ENCODE measurements at places on chromosomes 5 and 9.
A peak's percentile ranks its signal among the peaks of the same experiment; 100 is the strongest.

DNA sequence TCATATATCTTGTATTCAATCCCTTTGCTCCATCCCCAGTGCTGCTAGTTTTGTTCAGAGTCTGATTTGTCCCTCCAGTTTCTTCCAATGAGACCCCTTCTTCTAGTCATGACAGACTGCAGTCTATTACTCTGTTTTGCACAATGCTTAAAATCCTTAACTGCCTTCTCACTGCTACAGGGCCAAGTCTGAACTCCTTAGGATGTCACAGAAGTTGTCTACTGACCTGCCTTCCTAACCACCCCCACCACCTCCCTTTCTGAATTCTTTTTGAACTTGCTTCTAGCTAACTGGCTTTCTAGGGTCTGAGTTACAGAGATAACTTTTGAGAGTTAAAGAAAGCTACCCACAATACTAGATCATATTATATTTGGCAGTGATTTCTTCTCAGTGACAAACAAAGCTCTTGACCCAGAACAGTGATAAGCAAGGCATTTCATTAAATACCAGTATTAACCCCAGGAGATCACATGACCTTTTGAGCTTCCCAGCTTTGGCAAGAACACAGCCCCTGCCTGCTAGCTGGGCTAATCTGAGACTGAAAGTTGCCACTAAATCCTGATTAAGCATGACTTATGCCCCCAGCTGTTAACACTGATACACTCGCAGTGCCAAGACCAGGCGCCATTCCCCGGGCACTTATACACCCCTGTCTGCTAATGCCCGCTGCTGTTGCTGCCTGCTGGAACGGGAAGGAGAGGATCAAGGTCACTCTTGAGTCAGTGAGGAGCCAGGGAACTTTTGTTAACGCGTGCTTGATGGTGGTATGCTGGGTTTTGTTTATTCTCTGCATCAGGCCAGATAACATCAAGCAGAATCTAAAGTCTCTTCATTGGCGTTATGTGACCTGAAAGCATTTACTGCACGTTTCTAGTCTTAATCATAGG is 36.4 kb upstream of the ADAMTSL1 start:
- DNase-seq: no peak

DNA sequence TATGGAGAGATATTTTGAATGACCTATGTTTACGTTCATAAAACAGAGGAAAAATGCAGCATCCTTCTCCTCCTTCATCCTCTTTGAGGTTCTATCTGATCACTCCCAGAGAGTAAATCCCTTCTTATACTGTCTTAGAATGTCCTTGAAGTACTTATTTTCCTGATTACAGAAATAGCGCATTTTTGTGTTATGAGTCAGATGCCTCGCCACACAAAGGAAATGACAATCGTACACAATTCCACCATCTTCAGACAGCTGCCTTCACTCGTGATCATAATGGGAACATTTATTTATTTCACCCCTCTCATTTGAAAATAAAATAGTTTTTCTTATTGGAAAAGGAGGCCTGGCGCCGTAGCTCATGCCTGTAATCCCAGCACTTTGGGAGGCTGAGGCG is 2.4 kb upstream of the GLT6D1 start:
- no peak for DNase-seq

GRCh38 chr5:97094579-97095317 is 47.7 kb downstream of the LIX1 start:
- peak; percentile 10 for DNase-seq

GRCh38 chr9:87503927-87504326 is 6.3 kb downstream of the DAPK1 start:
- DNase-seq: no peak

GRCh38 chr5:150624334-150625163 is 15.9 kb upstream of the SYNPO start:
- DNase-seq: peak; percentile 10

DNA sequence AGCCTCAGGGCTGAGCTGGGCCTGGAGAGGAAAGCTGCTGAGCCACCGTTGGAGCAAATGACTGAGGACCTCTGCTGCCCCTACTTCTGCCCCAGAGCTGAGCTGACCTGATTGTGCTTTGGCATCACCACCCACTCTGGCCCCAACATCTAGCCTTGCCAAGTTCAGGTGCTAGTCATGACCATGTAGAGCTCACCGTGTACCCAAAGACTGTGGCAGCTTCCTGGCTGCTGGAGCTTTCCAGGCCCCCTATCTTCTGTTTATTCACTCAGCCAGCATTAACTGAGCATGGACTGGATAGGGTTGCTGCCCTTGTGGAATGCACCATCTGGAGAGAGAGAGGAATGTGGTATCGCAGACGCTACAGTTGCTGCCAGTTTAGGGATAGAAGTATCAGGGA is 49.1 kb downstream of the JADE2 start:
- DNase-seq: no peak

- DNase-seq: no peak
Measured at GRCh38 chr5:121182788-121183490, 668.7 kb upstream of the FTMT start.

GRCh38 chr5:149323210-149323609 is 22.1 kb upstream of the GRPEL2 start:
- DNase-seq: no peak

DNA sequence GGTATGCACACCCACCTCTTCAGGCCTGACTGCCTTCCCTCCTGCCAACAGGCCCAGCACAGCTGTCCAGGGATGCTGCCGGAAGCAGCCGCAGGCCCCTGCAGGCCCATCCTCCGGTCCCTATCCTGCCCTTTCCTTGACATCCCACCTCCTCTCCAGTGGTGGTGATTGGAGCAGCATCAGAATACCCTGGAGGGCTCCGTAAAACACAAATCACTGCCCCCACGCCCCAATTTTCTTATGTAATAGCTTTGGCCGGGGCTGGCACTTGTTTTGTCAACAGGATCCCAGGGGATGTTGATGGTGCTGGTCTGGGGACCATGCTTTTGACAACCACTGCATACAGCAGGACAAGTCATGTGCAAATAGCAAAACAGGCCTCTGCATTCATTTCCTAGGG is 274.5 kb downstream of the GADD45G start:
- no peak for DNase-seq

DNA sequence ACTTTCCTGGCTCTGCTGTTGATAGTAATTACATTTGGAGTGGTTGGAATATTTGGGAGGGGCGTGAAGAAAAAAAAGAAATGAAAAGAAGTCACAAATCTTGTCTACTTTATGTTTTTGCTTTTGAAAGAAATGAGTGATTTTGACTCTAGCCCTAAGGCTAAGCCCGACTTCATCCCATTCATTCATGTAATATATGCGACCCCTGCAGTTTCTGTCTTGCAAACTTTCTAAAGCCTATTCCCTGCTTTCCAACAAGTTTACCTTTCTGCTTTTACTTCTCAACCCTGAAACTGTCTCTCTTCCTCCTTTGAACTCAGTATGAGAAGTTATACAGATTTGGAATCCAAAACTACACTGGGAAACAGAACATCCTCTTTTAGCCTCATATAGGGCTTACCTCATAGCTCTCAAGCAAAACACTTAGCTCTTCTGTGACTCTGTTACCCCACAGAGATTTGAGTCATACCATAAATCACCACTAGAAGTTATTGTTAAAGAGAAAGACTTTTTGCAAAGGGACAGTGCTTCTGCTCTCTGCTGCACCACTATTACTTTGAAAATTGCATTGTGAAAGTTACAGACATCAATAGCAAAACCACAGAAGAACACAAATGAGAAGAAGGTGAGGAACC is 1.6 kb downstream of the CFAP95 start:
- no peak for DNase-seq

GRCh38 chr5:56493766-56494165 is 260.6 kb upstream of the ANKRD55 start:
- DNase-seq: no peak

DNA sequence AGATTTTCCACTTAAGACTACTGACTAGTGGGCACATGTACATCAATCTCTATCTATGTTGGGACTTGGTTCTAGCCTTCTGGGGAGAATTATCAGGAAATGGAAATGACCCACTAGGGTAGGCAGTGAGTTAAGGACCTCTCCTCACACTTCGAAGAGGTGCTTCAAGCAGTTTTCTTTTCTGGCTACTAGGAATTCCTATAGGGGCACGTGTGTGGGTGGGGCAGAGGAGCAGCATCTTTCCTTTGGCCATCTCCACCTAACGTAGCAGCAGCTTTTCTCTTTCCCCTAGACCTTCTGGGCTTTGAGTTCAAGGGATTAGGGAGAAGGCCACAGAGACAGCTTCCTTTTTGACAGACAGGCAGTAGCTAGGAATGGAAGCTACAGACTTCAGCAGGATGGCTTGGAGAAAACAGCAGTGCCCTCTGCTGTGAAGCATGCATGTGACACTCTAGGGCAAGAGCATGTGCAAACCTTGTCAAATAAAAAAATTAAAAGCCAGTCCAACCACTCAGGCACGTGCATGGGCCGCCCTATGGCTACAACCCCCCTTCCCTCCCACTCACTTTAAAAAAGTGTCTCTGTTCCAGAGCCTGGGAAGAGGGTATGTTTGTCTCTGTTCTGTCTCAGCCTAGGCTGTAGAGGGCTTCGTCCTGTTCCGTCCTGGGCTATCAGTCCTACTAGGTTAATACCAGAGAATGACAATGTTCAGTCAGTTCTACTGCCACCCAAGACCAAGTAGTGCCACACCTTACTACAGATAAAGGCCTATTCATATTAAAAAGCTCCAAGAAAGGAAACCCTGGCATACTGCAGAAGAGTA is 8.7 kb upstream of the GFRA3 start:
- DNase-seq: no peak

- no peak for DNase-seq
Measured at GRCh38 chr9:120481248-120481647, 98.7 kb downstream of the CDK5RAP2 start.

DNA sequence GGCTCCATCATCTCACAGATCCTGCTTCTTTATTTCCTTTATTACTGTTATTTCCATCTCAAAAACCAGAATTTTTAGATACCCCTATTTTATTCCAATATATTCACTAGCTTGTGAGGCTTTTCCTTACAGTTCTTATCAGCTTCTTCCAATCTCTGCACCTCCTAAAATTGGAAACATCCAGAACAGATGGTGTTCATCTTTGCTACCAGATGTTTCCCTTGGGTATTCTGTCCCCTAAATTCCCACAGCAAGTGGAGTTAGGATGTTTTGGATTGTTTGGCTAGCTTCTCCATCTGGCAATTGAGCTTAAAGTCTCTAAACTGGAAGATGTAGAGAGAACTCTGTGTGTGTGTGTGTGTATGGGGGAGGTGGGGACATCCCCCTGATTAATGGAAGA is 580.4 kb downstream of the DTWD2 start:
- no peak for DNase-seq

DNA sequence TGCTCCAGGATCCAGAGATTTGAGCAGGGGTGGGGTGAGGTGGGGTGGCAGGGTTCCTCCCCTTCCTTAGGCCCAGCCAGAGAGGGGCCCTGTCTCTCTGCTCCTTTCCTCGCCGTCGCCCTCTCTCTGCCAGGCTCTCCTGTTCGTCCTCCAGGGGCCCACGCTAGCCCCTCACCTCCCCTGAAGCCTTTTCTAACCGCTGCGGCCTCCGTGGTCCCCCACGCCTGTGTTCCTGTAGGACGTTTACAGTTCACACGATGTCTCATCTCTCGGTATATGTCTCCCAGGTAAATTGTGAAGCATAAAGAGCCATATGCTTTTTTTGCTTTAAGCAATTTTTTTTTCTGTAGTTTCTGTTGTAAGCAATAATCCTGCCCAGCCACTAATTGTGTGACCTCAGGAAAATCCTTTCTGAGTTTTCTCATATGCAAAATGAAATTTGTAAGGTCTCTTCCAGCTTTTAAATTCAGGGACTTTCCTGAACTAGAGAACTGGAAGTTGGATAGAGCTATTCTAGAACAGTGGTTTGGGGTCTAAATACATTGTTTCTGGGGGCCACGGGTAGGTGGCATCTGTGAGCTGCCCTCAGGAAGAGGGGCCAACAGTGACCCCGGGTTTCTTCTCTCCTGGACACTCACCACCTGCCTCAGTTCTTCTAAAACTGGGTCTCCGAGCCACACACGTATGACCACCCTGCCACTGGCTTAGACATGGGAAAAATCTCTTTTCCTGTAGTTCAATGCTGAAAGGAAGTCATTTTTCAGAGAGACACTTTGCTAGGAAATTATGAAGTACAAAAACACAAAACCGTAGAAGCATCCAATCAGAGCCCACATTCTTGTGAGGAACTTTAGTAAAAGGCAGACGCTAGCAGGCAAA is 50.2 kb upstream of the ZNF366 start:
- DNase-seq: no peak

- DNase-seq: no peak
Measured at GRCh38 chr5:173729079-173729765, 112.8 kb upstream of the BOD1 start.

GRCh38 chr5:134086225-134086942 is 28.1 kb upstream of the TCF7 start:
- no peak for DNase-seq

GRCh38 chr5:125057912-125058826 is 311.7 kb upstream of the ZNF608 start:
- DNase-seq: no peak

GRCh38 chr5:164484948-164485347 is 979.5 kb downstream of the MAT2B start:
- DNase-seq: no peak

DNA sequence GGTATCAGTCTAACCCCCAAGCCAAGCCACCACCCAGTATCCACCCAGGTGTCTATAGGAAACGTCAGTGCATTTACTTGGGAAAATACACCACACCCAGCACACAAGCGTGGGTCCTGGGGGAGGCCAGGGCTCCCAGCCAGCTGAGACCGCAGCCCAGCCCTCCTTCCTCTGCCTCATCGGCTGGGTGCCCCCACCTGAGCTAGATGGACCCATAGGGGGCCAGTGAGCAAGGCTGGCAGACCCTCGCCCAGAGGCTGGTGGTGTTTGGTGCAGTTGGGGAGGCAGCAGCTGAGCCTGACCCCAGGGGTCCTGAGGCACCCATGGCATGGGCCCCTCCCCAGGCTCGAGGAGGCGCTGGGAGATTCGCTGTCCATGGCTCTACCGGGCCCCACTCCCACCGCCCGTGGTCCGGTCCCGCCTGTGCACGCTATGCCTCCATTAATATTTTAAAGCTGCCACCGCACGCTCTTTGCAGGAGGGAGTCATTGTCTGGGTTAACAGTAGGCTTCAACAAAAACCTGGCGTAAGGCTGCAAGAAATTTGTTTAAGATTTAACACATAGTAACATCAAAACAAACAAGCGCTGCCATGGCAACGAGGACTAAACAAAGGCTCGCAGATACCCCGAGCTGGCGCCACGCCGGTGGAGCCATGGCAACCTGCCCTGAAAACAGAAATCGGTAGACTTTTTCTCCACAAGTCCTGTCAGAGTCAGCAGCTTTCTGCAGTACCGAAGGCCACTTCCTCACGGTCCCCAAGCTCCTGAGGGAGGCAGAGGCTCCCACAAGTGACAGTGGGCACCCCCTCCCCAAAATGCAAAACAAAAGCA is 20.6 kb downstream of the TPPP start:
- DNase-seq: peak; percentile 58

- DNase-seq: no peak
Measured at GRCh38 chr5:16869821-16870796, 66.0 kb downstream of the MYO10 start.

DNA sequence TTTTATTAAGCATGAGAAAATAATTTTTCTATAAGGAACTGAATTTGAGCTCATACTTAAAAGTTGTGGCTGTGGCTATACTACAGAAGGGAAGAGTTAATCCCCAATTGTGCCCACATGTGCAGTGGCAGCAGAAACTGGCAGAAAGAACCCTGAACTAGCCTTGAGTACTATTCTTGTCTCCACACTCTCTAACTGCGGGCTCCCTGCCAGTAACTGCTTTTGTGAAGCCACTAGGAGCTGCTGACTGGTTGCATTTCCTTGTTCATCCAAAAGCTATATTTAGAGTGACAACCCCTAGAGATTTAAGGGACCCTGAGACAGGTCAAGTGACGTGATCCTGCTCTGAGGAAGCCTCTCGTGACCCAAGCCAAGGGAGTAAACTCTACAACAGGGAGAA is 238.6 kb downstream of the ELAVL2 start:
- no peak for DNase-seq

All from stimulated activated CD4-positive, alpha-beta T cell treated with anti-CD3 and anti-CD28 coated beads, Interleukin-2, amount 100 ng/mL, for 48 hours (primary cell).